ENCODE measurements at places on chromosomes 6 and 20.

GRCh38 chr6:159217595-159218275, 48.5 kb downstream of the FNDC1 start:
- DNase-seq: no peak

DNA sequence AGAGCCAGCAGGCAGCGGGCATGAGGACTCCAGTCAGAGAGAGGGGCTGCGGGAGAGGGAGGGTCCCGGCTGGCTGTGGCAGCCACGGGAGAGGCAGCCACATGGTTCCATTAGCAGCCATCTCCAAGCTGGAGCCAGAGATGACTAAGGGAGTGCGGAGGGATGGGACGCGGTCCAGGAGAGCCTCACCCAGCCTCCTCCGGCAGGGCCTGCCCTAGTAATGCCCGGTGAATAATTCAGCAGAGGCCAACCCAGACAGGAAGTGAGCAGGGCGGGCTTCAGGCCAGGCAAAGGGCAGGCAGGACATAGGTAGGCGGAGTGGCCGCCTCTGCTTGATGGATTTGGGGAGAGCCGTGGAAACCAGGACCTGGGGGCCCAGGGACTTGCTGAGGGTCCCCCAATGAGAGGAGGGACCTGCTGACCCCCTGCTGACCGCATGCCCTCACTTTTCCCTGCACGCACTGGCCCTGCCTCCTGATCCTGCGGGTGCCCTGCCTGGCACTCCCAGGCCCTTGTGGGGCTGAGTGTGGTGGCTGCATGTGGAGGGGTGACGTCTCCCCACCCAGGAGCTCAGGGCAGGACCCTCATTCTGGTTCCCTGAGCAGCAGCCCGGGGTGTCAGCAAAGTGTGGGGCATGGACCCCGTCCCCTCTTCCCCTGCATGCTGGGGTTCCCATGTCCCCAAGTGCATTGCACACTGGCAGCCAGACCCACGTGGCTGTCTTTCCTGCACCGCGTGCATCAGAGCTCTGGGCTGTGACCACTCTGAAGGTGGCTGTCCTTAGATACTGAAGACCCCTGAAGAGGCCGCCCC, 51.8 kb upstream of the SLCO4A1 start:
- peak; percentile 61 for DNase-seq

DNA sequence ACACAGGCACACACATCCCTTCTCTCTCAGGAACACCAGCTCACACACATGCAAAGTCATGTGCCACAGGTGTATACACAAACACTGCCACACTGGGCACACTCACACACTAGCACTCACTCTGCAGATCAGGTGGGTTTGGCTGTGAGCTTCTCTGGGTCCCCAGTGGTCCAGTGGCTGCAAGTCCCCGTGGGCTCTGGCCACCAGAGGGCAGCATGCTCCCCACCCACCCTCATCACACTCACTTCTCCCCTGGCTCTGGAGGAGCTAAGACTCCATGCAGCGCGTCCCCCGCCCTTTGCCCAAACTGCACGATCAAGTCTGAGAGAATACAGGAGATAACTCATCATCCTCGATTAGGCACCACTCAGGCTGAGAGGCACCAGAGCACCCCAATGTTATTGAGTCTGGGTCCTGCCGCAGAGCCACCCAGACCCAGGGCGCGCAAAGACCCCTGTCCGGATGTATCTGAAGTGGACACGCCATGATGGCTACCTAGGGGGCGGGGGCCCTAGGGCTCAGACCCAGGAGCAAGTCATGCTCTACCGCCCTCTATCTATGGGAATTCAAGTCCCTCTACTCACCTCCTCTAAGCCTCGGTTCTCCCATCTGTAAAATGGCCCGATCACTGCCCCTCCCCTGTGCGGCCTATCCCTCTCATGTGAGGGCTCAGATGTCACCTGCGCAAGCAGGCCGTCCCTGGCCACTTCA, 90.5 kb downstream of the GRM4 start:
- peak; percentile 38 for DNase-seq

GRCh38 chr6:344816-345340, 46.7 kb upstream of the IRF4 start:
- DNase-seq: no peak

GRCh38 chr20:10971096-10971495, 297.3 kb upstream of the JAG1 start:
- DNase-seq: no peak

GRCh38 chr6:53917464-53917842, 122.6 kb downstream of the LRRC1 start:
- no peak for DNase-seq

DNA sequence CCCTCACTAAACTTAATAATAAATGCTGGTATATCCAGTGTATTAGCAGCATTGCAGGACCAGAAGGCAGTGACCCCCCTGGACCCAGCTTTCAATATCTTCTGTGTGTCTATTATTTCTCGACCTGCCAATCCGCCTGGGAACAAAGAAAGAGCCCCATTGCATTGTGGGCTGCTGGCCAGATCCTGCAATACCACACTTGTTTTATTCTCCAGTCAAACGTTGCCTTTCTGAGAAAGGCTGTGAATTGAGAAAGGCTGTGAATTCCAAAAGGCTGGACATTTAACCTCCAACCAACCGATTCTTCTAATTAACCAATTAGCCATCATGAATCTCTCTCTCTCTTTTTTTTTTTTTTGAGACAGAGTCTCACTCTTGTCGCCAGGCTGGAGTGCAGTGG, 1.5 kb upstream of the MTO1 start:
- no peak for DNase-seq

GRCh38 chr20:39835130-39835842, 853.8 kb downstream of the MAFB start:
- DNase-seq: no peak

GRCh38 chr20:33079259-33079658, at the start of gene BPIFB4:
Gene BPIFB4, plus strand, starts transcription at chr20:33079643. Its CDS starts 1,884 bp downstream, at chr20:33081527.
- no peak for DNase-seq

DNA sequence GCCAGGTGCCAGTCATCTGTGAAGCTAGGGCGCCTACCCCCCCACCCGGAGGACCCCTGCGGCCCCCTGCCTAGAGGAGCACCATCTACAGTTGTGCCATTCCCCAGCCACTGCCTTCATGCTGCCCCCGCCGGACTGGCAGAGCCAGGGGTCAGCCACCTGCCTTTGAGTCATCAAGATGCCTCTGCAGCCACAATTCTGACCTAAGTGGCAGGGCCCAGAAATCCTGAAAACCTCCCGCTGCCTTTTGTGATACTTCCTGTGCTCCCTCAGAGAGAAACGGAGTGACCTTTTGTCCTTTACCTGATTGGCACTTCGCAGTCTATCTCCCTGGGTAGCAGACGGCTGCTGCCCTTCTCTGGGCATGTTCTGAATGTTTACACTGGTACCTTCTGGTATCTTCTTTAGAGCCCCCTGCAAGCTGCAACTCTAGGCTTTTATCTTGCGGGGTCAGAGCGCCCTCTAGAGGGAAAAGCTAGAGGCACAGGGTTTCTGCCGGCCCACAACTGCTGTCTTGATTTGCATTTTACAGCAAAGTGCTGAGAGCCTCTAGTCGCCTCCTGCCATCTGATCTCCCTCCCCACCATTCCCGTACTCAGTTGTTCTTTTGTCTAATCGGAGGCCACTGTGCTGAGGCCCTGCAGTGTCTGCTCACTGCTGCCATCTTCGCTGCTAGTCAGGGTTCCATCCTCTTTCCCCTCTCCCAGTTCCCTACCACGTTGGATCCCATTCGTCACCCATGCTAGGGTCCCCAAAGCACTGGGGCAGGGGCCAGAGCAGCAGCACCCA, 26.9 kb downstream of the SPATA2 start:
- peak; percentile 56 for DNase-seq

GRCh38 chr6:136067731-136068341, 182.3 kb downstream of the MTFR2 start:
- DNase-seq: no peak

GRCh38 chr20:58467572-58468527, 47.3 kb downstream of the APCDD1L start:
- DNase-seq: no peak

GRCh38 chr6:56484669-56485068, 158.0 kb downstream of the DST start:
- no peak for DNase-seq

DNA sequence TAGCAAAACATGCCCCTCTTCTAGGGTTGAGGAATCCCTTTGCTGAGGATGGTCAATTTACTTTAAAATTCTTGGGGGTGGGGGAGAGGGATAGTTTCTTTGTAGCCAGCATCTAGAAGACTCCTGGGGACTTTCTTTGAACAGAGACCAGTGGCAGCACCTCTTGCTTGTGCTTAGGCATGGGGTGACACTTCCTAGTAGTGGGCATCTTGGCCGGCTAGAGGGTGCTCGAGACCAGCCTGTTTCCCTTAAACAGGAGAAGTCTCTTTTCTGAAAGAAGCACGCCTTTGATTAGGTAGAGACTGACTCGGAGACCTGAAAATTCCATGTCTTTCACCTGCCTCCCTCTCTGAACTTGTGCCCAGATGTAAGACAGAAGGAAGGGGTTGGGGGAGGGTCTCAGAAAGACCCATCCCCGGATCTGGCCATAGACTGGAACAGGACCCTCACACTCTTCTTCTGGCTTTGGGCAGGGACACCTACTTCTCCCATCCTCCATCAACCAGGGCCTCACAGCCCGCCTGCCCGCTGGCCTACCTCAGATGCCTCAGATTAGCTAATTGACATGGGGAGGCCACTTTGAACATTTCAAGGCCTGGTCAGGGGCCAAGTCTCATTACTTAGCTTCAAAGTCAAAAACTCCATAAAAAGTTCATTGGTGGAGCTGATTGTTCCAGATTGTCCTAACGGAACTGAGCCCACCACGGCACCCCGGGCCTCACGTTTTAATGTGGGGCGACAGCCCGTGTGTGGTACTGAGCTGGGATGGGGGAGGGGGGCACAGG, 172.2 kb downstream of the CDC5L start:
- no peak for DNase-seq

DNA sequence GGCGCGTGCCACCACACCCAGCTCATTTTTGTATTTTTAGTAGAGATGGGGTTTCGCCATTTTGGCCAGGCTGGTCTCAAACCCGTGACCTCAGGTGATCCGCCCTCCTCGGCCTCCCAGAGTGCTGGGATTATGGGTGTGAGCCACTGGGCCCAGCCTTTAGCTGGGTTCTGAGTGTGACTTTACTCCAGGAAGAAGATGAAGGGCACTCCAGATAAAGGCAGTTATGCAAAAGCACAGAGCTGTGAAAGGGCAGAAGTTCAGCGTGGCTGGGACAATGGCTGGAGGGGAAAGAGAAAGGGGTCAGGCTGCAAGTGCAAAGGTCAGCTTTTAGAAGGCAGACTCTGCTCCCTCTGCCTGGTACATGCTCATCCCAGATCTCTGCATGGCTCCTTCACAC, 39.7 kb downstream of the MAP3K5 start:
- DNase-seq: no peak

DNA sequence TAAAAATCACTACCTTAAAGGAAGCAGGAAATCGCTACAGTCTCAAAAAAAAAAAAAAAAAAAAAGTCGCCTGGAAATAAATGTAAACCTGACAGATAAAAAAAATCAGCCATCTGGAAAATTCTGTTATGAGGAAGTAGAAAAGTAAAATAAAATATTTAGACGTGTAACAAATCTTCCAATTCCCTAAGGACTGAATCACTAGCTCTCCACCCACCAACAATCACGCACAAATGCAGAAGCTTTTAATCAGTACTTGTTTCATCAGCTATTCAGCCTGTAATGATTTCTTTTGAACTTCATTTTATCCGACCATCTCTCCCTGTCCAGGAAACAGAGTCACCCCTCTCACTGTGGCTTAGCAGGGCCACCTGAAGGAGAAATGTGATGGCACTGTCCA, 59.0 kb downstream of the SLC23A2 start:
- DNase-seq: peak; percentile 22

- DNase-seq: no peak
These were observed at the start of gene TMEM244 for GRCh38 chr6:129860908-129861665. Gene TMEM244, minus strand, starts transcription at chr6:129861315. Its CDS starts 127 bp downstream, at chr6:129861188.

- no peak for DNase-seq
These were observed 191.1 kb upstream of the CCN2 start for GRCh38 chr6:132142308-132142707.

GRCh38 chr6:30778001-30778635, 33.8 kb upstream of the IER3 start:
- DNase-seq: no peak

GRCh38 chr6:37085198-37085597, 79.7 kb downstream of the FGD2 start:
- DNase-seq: peak; percentile 84

- DNase-seq: peak; percentile 76
These were observed 25.3 kb upstream of the SLCO4A1 start for GRCh38 chr20:62616728-62617621.

DNA sequence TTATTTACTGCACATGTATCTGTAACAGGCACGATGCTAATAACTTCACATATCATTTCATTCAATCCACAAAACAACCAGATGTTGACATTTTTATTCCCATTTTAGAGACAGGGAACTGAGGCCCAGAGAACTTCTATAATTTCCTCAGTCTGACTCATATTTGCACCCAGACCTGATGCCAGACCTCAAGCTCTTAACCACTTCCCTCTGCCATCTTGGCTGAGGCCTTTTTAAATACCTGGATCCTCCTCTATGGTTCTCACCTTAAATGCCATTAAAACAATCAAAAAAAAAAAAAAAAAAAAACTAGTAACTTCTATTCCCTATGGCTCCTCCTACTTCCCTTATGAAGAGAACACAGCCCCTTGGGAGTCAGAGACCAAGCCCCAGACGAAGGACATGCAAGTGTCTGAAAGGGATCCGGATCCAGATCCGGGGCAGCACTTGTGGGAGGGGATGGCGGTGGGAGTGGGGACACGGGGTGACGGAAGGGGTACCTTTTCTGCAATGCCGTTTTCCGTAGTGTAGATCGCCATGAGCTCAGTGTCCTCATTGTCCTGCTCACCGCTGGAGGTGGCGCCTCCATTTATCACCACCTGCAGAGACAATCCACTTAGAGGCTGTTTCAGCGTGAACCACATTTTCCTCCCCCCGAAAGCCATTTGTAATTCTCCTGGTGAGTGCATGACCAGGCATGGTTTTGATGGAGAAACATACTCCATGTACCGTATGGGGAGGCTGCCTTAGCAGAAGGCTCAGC, 88.7 kb downstream of the SLC23A2 start:
- DNase-seq: no peak

DNA sequence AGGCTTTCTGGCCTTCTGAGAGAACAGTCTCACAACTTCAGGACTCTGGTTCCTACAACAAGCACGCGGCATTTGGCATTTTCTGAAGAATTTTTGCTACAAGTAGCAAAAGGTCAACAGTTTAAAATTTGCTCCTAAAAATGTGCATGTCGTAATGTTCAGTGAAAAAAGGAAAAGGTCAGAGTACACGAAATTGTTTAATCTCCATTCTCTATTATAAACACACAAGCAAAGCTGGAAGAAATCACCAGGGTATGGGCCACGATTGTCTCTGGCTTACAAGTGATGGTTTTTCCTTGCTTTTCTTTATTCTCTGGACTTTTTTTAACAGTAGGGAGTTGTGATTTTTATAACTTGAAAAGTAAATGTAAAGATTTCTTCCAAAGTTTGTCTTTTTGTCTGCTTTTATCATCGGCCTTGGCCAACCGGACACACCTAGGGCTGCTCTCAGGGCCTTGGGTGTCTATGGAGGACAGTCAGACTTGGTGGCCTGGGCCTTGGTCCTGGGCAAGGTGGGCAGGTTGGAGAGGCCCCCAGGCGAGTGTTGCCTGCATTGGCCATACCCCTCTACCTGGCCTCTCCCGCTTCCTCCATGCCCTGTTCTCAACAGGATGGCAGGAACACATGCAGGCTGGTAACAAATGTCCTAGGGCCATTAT, 32.4 kb downstream of the PLEKHG1 start:
- DNase-seq: no peak

- no peak for DNase-seq
These were observed 303.9 kb upstream of the SGK1 start for GRCh38 chr6:134621858-134622257.

- no peak for DNase-seq
These were observed 22.4 kb upstream of the MROH8 start for GRCh38 chr20:37201827-37202162.

- DNase-seq: no peak
These were observed 44.8 kb downstream of the RIPOR2 start for GRCh38 chr6:24891004-24891403.
